ENCODE measurements at places on chromosomes 5 and 9.

DNA sequence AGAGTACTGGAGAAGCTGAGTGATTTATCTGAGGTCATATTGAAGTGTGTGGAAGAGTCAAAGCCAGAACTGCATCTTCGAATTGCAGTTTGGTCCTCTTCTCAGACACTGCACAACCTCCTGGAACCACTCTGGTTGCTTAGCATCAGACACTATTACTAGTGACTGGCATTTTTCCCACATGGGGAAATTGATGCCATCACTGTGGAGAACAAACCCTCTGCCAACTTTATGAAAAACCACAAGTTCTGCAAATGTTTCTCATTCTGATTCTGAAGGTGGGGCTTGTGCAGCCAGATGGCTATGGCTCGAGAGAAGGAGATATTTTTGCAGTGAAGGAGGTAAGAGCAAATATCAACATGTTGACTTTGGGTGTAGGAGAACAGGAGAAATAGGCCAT, 67.2 kb downstream of the KCTD16 start:
- H3K27ac ChIP-seq, result no peak overlapping the region
- H3K27me3 ChIP-seq, result no peaks in the 10 kb centered on the region
- DNase-seq, result no peak

DNA sequence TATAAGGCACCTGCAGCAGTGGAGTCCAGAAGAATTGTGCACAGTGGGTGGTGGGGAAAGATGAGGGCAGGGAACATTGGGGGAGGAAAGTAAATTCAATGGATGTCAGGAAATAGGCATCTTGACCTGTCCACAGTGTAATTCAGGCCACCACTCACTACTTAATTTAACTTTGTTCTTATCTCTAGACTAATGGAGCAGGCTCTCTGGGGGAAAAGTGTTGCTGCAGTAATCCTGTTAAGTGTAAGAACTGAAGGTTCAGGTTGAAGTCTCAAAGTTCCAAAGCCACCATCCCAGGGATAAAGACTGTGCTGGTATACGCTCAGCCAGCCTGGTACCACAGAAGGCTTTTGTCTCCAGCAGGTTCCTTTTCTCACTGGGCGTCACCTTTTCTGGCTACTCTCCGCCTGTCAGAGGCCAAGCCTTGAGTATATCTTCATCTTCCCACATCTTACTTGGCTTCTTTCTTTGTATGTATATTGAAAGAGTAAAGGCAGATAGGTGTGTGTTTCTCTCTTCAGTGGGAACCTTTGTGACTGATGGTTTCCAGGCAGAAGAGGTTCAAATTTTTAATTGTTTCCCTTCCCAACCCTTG, 150.9 kb upstream of the DMRT1 start:
- H3K27me3 ChIP-seq, result no peaks in the 10 kb centered on the region
- H3K27ac ChIP-seq, result no peak overlapping the region
- DNase-seq, result no peak
- no peaks in the 10 kb centered on the region for H3K36me3 ChIP-seq
- H3K4me1 ChIP-seq, result no peaks in the 10 kb centered on the region

- no peak overlapping the region for H3K4me3 ChIP-seq
- no peaks in the 10 kb centered on the region for H3K36me3 ChIP-seq
- no peak for DNase-seq
- no peak overlapping the region for H3K27ac ChIP-seq
These were observed 197.6 kb upstream of the RASA1 start for GRCh38 chr5:87069974-87070608.

GRCh38 chr9:34578241-34579103, 11.1 kb downstream of the CNTFR start:
- H3K4me1 ChIP-seq, result peaks cover 11% of the 10 kb centered on the region
- DNase-seq, result no peak
- H3K27ac ChIP-seq, result no peak overlapping the region
- H3K4me3 ChIP-seq, result no peak overlapping the region

GRCh38 chr5:147169399-147169798, 65.4 kb upstream of the STK32A start:
- H3K4me1 ChIP-seq, result no peaks in the 10 kb centered on the region
- H3K4me3 ChIP-seq, result no peak overlapping the region
- DNase-seq, result no peak
- H3K27ac ChIP-seq, result no peak overlapping the region

DNA sequence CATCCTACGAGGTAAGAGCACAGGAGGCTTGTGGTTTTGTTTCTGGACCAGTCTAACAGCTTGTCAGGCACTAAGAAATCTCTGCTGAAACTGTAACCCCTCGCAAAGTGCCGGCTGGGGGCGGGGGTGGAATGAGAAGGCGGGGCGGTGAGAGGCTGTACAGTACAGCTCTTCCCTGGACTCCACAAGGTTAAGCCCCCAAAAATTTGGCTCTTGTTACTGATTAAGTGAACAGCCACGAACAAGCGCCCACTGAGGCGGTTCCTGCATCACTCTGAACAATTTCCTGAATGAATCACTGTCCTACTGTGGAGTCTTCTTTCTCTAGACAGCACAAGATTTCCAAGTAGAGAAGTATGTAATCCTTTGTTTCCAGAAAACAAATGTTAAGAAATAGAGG, 6.8 kb downstream of the FBP2 start:
- no peak overlapping the region for H3K27ac ChIP-seq
- H3K4me1 ChIP-seq, result peaks cover 4% of the 10 kb centered on the region
- no peaks in the 10 kb centered on the region for H3K36me3 ChIP-seq
- H3K27me3 ChIP-seq, result no peaks in the 10 kb centered on the region
- H3K4me3 ChIP-seq, result no peak overlapping the region

GRCh38 chr5:42993516-42994245, 46.4 kb downstream of the ANXA2R start:
- H3K27ac ChIP-seq, result peak overlapping the region; percentile 96
- peak overlapping the region; percentile 100 for H3K4me3 ChIP-seq
- DNase-seq, result peak; percentile 87
- H3K36me3 ChIP-seq, result no peaks in the 10 kb centered on the region
- no peaks in the 10 kb centered on the region for H3K27me3 ChIP-seq

GRCh38 chr5:117461403-117461802, 886.8 kb upstream of the SEMA6A start:
- H3K27me3 ChIP-seq, result no peaks in the 10 kb centered on the region
- no peaks in the 10 kb centered on the region for H3K36me3 ChIP-seq
- no peak for DNase-seq
- no peaks in the 10 kb centered on the region for H3K4me1 ChIP-seq
- H3K27ac ChIP-seq, result no peak overlapping the region

GRCh38 chr5:84729326-84729725, 344.6 kb upstream of the EDIL3 start:
- no peak for DNase-seq
- no peaks in the 10 kb centered on the region for H3K27me3 ChIP-seq
- H3K27ac ChIP-seq, result no peak overlapping the region
- H3K4me3 ChIP-seq, result no peak overlapping the region

DNA sequence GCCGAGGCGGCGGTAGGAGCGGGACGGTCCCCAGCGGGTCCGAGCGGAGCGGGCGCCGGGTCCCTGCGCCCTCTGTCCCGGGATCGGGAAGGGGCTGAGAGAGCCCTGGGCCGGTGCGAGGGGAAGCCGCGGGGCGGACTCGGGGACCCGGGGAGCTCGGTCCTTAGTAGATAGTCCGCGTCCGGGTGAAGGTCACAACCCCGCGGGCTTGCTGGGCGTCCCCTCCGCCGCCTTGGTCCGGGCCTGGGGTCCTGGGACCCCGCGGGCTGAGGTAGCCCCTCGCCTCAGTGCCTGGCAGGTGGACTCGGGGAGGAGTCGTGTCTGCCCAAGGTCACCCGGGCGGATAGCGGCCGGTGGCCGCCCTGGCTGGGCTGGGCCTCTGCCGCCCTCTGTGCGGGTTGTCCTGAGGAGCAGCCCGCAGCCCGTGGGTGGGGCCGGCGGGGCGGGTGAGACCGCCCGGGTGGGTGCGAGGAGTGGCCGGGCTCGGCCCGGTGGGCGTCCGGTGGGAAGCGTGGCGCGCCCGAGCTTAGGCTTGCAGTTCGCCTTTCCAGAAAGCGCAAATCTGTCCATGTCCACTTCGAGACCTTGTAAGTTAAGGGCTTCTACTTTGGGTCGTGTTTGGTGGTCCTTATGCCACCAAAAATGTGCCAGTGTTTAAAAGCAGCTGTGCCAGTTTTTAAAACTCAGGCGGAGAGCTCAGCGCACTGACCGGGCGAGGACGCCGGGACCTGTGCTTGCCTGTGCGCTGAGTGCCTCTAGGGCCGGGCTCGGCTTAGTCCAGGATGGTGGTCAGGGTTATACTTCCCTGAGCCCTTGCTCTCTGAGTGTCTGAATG, 554 bp downstream of the SDHA start:
- no peaks in the 10 kb centered on the region for H3K27me3 ChIP-seq
- DNase-seq, result peak; percentile 15
- H3K4me1 ChIP-seq, result peaks cover 37% of the 10 kb centered on the region
- peak overlapping the region; percentile 94 for H3K4me3 ChIP-seq
- H3K36me3 ChIP-seq, result peaks cover 3% of the 10 kb centered on the region

DNA sequence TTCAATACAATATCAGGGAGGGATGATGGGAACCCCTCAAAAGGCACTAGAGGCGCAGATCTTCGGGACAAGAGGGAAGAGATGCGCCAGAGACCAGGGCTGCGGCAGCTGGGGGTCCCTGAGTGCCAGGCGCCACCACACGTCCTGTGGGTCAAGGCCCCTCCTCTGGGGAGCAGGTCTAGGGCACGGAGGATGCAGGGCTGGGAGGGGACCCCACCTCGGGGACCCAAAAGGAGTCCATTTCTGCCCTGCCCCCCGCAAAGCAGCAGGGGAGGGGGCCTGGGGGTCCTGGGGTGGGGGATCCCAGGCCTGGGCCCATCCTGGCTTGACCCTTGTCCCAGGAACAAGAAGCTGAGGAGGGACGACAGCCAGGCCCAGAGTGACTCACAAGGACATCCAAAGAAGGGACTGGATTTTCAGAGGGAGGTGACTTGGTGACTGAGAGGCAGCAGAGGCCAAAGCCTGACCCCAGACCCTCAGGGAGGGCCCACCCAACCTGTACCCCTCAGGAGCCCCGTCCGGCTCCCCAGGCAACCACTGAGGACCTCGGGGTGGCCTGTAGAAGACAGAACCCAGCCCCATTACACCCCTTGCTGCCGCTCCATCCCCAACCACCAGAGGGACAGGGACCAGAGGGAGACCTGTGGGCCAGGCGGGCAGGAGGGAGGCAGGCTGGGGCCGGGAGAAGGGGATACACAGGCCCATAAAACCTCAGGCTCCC, 54.2 kb downstream of the LRSAM1 start:
- no peak overlapping the region for H3K27ac ChIP-seq
- no peaks in the 10 kb centered on the region for H3K4me1 ChIP-seq
- no peak for DNase-seq
- H3K4me3 ChIP-seq, result no peak overlapping the region
- H3K27me3 ChIP-seq, result no peaks in the 10 kb centered on the region

DNA sequence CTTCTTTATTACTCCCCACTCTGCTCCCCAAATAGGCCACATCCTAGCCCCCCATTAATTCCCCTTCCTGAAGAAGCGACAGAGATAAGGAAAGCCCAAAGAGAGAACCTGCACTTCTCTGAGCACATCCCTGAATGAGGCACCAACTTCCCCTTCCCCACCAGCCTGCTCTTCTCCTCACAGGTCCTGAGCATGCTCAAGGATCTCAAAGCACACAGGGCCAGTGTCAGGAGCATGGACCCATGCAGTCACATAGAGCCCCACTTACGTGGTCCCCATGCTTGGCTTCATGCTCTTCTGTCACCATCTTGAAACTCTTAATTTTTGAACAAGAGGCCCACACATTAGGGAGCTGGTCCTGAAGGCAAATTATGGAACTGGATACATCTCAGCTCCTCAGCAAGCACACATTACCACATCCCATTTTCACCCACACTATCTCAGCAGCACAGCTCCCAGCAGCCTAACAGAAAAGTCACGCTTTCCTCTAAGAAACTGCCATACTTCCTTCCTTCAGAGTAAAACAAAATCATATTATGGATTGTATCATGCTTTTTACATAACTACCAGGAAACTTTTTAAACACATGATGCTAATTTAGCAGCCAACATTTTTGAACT, 99.8 kb downstream of the NFIB start:
- H3K4me1 ChIP-seq, result no peaks in the 10 kb centered on the region
- no peak overlapping the region for H3K27ac ChIP-seq
- H3K27me3 ChIP-seq, result no peaks in the 10 kb centered on the region
- no peak for DNase-seq
- H3K4me3 ChIP-seq, result no peak overlapping the region

DNA sequence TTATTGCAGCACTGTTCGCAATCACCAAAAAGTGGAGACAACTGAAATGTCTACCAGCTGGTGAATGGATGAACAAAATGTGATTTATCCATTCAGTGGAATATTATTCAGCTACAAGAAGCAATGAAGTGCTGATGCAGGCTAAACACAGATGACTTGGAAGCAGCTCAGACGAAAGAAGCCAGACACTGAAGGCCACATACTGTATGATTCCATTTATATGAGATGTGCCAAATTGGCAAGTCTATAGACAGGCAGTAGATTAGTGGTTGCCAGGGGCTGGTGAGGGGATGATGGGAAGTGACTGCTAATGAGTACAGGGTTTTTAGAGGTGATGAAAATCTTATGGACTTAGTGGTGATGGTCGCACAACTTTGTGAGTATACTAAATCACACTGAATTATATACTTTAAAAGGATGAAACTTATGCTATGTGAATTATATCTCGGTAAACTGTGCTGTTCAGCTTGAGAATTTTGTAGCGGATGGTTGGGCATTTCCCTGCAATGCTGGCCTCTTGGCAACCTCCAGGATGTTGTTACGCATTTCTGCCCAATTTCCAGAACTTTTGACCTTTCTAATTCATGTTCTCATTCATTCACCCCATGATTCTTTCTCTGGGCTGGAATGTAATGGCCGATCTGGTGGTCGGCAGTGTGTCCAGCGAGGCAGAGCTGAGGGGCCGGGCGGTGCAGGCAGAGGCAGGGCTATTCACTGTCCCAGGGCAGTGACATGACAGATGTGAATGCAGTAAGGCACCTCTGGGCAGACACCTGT, 22.0 kb upstream of the WNK2 start:
- no peaks in the 10 kb centered on the region for H3K36me3 ChIP-seq
- H3K27me3 ChIP-seq, result no peaks in the 10 kb centered on the region
- DNase-seq, result no peak
- no peak overlapping the region for H3K4me3 ChIP-seq

DNA sequence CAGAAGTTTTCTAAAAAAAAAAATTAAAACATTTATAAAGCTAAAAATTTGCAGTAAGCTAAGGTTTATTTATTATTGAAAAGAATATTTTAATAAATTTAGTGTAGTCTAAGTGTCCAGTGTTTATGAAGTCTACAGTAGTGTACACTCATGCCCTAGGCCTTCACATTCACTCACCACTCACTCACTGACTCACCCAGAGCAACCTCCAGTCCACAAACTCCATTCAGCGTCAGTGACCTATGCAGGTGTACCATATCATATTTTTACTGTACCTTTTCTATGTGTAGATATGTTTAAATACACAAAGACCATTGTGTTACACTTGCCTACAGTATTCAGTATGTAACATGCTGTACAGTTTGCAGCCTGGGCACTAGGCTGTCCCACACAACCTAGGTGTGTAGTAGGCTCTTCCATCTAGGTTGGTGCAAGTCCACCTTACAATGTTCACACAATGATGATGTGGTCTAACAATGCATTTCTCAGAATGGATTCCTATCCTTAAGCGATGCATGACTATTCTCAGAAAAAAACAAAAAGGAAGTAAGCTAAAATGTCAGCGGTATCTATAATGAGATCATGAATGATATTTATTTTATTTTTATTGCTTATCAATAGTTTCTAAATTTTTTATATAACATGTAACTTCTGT, 336.7 kb downstream of the AGTPBP1 start:
- no peaks in the 10 kb centered on the region for H3K36me3 ChIP-seq
- H3K27me3 ChIP-seq, result no peaks in the 10 kb centered on the region
- DNase-seq, result no peak
- no peak overlapping the region for H3K27ac ChIP-seq
- H3K4me3 ChIP-seq, result no peak overlapping the region

Measured in CD4-positive, CD25-positive, alpha-beta regulatory T cell (primary cell).